Activated CD4-positive, alpha-beta T cell treated with anti-CD3 and anti-CD28 coated beads for 24 hours (primary cell): ENCODE measurements at places on chromosomes 4 and X.

DNA sequence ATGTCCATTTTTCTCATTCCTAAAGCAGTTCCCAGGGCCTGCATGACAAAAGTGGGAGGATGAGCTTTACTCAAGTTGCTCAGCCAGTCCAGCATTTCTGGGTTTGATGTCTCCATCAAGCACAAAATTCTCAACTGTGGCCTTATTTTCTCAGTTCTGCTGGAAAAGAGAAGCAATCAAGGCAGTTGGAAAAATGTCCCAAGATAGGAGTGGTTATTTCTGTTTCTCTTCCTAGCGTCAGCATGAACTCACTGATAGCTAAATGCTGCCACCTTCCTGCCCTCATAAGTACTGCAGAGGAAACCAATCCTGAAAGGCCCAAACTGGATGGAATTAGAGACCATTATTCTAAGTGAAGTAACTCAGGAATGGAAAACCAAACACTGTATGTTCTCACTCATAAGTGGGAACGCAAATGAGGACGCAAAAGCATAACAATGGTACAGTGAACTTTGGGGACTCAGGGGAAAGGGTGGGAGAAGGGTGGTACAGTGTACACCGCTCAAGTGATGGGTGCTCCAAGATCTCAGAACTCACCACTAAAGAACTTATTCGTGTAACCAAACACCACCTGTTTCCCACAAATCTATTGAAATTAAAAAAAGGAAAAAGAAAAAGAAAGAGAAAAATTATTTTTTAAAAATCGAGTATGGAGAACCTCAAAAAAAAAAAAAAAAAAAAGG lies 29.6 kb downstream of the ADH7 start:
- peak; percentile 58 for DNase-seq

DNA sequence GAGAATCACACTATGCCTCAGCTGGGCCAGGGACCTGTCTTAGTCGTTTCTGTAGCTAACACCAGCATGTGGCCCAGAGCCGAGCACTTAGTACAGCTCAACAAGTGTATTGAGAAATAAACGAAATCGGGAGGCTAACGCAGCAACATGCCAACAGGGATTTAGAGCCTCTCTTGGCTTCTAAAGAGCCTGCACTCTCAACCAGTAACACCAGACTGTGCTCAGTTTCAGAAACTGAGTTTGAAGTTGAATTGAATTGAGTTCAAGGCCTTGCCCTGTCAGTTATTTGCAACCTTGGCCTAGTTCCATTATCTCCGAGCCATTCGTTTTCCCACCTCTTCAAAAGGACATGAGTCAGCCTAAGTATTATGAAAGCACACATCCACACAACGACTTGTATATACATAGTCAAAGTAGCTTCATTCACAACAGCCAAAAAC lies 71.3 kb upstream of the LDB2 start:
- no peak for DNase-seq

- no peak for DNase-seq
Observed at GRCh38 chr4:124515591-124515990, 196.9 kb downstream of the ANKRD50 start.

- DNase-seq = peak; percentile 41
Observed at GRCh38 chrX:121308276-121308805, 260.9 kb downstream of the GLUD2 start.

DNA sequence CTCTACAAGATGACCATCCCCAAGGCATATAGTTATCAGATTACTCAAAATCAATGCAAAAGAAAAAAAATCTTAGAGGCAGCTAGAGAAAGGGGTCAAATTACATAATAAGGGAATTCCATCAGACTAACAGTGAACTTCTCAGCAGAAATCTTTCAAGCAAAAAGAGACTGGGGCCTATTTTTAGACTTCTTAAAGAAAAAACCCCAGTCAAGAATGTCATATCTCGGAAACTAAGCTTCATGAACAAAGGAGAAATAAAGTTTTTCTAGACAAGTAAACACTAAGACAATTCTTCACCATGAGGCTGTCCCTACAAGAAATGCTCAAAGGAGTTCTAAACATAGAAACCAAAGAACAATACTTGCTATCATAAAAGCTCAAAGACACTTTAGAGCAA lies 51.7 kb downstream of the RAB28 start:
- DNase-seq = no peak

DNA sequence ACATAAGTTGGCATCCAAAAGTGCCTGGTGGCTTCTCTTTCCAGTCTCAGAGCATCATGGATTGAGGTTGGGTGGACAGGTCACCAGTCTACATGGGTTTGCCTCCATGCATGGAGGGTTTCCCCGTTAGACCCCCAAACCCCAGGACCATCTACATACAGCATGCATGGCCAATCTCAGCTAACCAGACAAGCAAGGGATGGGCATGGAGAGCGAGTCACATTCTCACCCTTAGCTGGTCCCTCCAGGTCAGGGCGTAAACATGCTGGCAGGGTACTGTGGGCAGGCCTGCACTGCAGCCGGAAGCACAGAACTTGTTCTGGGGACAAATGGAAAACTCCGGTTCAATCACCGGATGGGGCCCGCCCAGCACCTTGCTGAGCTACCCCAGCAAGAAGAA lies 37.3 kb downstream of the HCCS start:
- DNase-seq = no peak

DNA sequence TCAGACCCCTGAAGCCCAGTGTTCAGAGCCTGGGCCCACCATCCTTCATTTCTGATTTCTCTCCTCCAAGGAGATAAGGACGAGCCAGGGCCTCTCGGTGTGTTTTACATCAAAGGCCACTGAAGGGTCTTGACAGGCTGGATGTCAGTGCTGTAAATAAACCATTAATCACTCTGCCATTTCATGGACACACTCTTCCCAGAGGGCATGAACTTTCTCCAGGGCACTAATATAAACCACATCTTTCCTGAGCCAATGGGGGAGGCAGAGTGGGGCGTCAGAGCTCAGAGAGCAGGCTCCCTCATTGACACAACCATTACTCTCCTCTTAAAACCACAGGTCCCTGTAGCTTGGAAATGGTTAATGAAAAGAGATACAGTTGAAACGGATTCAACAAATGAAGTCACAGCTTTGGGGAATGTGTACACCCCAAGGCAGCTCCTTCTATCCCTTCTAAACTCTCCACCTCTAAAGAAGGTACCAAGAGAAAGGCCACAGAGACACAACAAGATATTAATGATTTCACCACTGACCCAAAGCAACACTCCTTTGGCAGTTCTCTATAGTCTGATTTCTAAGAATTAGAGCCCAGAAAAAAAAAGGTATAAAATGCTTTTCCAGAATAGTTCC lies 200.6 kb downstream of the CHIC2 start:
- no peak for DNase-seq

GRCh38 chr4:72919937-72920336 lies 149.6 kb downstream of the COX18 start:
- DNase-seq = no peak

DNA sequence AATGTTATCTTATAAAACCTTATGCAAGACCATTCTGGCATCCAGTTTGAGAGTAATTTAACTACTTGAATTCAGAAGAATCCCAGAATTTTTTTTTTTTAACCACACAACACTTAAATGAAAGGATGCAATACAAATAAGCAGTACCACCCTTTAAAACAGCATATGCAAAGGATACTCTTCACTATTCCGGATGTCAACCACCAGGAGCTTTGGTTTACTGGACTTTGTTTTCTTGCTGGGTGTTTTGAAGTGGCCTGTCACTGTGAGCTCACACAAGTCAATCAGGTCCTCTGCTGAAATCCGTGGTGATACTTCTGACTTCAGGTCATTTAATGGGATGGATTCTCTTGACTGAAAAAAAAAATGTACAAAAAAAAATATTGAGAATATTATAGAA lies 200.0 kb downstream of the TBCK start:
- no peak for DNase-seq

GRCh38 chrX:48626401-48627298 lies 29.4 kb downstream of the WDR13 start:
- no peak for DNase-seq

- DNase-seq = no peak
Observed at GRCh38 chrX:120120223-120120622, 4.5 kb upstream of the RHOXF1 start.

GRCh38 chr4:137659431-137659830 lies 127.1 kb upstream of the PCDH18 start:
- DNase-seq = no peak

DNA sequence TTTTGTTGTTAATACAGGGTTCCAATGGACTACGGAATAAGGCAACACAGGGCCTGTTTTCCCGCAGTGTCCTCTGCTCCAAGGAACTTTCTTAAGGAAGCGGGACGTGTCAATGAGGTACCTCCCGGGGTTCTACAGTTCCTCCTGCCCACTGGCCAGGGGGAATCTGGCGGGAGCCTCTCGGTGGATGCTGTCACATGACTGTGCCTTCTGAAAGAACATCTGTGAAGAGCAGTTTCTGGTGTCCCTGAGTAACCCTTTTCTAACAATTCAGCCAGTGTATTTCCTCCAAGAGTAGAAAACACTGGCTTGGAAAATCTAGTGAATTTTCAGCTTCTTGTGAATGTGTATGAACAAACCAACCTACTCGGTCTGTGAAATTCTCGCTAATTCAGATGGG lies 32.7 kb downstream of the MFAP3L start:
- DNase-seq = no peak

GRCh38 chrX:41391606-41392005 lies 55.5 kb upstream of the NYX start:
- DNase-seq = no peak

GRCh38 chrX:72128881-72129280 lies 2.8 kb downstream of the RTL5 start:
- DNase-seq = no peak

DNA sequence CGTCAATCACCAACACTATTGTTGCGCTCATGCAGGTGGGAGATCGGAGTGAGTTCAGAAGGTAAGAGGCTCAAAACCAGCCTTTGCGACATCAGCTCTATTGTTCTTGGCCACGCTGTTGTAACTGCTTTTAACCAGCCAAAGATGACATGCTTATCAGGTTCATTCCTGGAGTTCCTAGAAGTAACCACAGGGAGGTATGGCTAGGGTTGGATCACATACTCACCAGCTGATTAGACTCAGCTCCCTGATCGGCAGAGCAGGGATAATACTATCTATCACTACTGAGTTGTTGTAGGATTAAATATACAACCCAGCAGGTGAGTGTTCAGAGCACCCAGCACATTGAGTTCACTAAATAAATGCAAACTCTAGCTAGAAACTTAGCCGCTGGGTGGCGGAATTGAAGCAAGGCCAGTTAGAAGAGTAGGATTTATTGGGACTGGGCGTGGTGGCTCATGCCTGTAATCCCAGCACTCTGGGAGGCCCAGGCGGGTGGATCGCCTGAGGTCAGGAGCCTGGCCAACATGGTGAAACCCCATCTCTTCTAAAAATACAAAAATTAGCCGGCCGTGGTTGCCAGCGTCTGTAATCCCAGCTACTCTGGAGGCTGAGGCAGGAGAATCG lies 12.4 kb downstream of the SLC34A2 start:
- no peak for DNase-seq

DNA sequence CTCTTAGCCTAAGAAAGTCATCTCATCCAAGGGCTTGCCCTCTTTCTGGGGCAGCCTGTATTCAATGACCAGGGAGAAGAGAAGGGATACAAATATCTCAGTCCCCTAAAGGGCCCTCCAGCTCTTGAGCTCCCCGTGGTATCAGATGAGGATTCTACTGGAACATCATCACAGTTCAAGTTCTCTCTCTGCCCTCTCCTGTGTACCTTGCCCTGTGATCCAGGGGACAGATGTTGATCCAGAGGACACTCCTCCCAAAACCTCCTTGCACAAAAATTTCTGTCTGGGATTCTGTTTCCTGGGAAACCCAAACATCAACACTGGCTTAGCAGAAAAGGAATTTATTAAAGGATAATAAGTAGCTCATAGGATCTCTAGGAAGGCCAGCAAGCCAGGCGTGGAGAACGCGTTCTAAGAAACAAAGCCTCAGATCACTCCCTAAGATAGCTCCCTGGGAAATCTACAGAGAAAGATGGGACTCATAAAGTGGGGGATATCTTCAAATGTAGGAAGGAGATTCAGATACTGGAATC lies 296.3 kb upstream of the KLF3 start:
- DNase-seq = no peak

GRCh38 chrX:55357236-55357635 lies 92.5 kb upstream of the PAGE3 start:
- no peak for DNase-seq
